Upper lobe of right lung (tissue), 1 donor: ENCODE measurements at places on chromosomes 3 and 15. TPM values are rescaled to one million over a fixed set of nuclear protein-coding genes. Genes with fewer than 3 reads are reported as not detected.

GRCh38 chr3:13123765-13124164 lies 50.5 kb upstream of the IQSEC1 start:
- H3K4me3 ChIP-seq = no peak overlapping the region
- H3K27me3 ChIP-seq = no peaks in the 10 kb centered on the region

GRCh38 chr3:161069511-161070251 lies 35.5 kb downstream of the B3GALNT1 start:
- peaks cover 5% of the 10 kb centered on the region for H3K4me1 ChIP-seq
- H3K36me3 ChIP-seq = no peaks in the 10 kb centered on the region
- DNase-seq = no peak
- H3K27ac ChIP-seq = no peak overlapping the region
- H3K27me3 ChIP-seq = no peaks in the 10 kb centered on the region
- no peak overlapping the region for H3K4me3 ChIP-seq

- no peaks in the 10 kb centered on the region for H3K27me3 ChIP-seq
- DNase-seq = no peak
- H3K27ac ChIP-seq = no peak overlapping the region
- peaks cover 13% of the 10 kb centered on the region for H3K36me3 ChIP-seq
- H3K4me3 ChIP-seq = no peak overlapping the region
These were observed 56.5 kb upstream of the MYO5C start for GRCh38 chr15:52352086-52352485.

GRCh38 chr15:95059346-95059905 lies 828.1 kb downstream of the MCTP2 start:
- H3K27me3 ChIP-seq = no peaks in the 10 kb centered on the region
- no peaks in the 10 kb centered on the region for H3K36me3 ChIP-seq
- DNase-seq = no peak
- no peak overlapping the region for H3K4me3 ChIP-seq
- no peak overlapping the region for H3K27ac ChIP-seq

GRCh38 chr15:68057758-68058157 lies 3.6 kb downstream of the PIAS1 start:
- no peak overlapping the region for H3K4me3 ChIP-seq
- H3K27ac ChIP-seq = no peak overlapping the region
- no peaks in the 10 kb centered on the region for H3K27me3 ChIP-seq
- no peak for DNase-seq
- no peaks in the 10 kb centered on the region for H3K36me3 ChIP-seq

DNA sequence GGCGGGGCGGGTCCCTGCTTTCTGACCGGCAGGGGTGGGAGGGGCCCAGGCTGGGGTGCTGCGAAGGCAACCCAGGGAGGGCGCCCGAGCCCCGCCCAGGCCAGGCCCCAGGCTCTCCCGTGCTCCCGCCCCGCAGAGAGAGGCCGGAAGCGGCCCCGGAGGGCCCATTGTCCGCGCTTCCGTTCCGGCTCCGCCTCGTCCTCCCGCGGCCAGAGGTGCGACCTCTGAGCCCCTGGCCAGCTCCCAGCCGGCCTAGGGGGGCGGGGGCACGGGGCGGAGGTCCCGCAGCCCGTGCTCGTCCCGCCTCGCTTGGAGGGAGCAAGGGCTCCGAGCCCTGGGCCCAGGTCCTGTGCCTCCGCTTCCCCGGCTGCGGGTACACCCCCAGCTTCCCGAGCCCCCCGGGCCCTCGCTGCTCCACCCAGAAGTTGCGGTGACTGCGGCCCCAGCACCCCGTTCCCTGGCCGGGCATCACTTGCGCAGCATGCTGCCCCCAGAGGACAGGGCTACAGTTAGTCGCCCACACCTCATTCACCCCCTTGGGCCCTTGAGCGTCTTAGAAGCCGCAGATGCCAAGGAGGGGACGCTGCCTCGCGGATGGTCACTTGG lies 20.4 kb upstream of the PLXND1 start:
- H3K4me3 ChIP-seq = peak overlapping the region; percentile 64
- DNase-seq = peak; percentile 99
- H3K36me3 ChIP-seq = no peaks in the 10 kb centered on the region
- peaks cover 56% of the 10 kb centered on the region for H3K4me1 ChIP-seq
- H3K27ac ChIP-seq = peak overlapping the region; percentile 99
- H3K27me3 ChIP-seq = no peaks in the 10 kb centered on the region

- H3K27ac ChIP-seq = no peak overlapping the region
- DNase-seq = no peak
- no peaks in the 10 kb centered on the region for H3K4me1 ChIP-seq
- H3K4me3 ChIP-seq = no peak overlapping the region
- no peaks in the 10 kb centered on the region for H3K27me3 ChIP-seq
These were observed 126.1 kb upstream of the TNIK start for GRCh38 chr3:171586274-171586673.

DNA sequence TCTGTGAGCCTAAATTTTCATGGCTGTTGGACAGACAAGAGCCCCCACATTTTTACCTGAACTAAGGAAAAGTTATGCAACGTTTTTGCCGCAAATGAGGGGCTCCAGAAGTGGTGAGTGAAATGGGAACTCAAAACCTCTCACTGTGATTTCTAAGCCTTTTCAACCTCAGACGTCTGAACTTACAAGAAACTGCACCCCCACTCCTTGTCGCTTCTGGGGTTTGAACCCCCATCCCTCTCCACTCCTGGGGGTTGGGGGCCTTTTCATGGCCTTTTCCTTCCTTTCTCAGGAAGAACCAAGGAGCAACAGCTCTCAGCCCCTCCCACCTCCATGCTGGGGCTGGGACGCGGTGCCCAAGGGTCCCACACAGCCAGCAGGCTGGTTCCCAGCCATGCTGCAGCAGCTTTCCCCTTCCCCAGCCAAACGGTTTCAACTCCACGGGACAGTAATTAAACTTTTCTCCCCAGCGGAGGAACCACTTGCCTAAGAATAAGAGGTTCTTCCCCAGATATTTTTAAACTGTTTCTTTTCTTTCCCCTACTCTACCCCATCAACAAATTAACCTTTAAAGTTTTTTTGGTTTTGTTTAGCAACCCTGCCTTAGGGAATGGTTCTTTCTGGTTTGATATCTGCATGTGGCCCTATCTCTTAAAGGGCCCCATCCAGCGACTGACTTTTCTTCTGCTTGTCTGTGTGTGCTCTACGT lies 387.6 kb upstream of the CBLB start:
- no peak overlapping the region for H3K4me3 ChIP-seq
- H3K36me3 ChIP-seq = no peaks in the 10 kb centered on the region
- no peak for DNase-seq
- H3K27ac ChIP-seq = no peak overlapping the region
- no peaks in the 10 kb centered on the region for H3K4me1 ChIP-seq

DNA sequence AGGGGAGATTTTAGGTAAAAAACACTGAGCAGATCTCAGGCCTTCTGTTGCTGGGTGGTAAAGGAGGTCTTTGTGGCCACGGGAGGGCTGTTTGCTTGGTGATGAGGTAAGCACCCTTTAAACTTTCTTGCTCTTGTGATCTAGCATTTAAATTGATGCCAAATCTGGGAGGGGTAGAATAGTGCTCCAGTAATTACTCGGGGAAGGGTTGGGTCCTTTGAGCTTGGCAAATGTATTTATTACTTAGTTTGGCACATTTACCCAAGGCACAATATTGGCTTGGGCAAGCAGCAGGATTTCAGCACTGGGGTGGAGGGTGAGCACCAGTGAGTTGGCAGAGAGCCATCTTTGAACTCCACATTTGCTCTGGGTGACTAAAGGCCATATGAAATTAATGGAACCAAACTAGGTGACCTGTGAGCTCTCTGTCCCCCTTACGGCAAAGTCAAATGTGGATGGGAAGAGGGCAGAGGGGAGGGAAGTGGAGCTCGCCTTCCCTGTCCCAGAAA lies 185.9 kb upstream of the ONECUT1 start:
- no peaks in the 10 kb centered on the region for H3K36me3 ChIP-seq
- DNase-seq = no peak
- no peak overlapping the region for H3K4me3 ChIP-seq
- no peaks in the 10 kb centered on the region for H3K4me1 ChIP-seq
- no peaks in the 10 kb centered on the region for H3K27me3 ChIP-seq

- DNase-seq = peak; percentile 16
- no peak overlapping the region for H3K27ac ChIP-seq
- H3K27me3 ChIP-seq = no peaks in the 10 kb centered on the region
- H3K4me3 ChIP-seq = no peak overlapping the region
- peaks cover 22% of the 10 kb centered on the region for H3K4me1 ChIP-seq
These were observed 4.6 kb downstream of the PPM1M start for GRCh38 chr3:52250122-52250521.

DNA sequence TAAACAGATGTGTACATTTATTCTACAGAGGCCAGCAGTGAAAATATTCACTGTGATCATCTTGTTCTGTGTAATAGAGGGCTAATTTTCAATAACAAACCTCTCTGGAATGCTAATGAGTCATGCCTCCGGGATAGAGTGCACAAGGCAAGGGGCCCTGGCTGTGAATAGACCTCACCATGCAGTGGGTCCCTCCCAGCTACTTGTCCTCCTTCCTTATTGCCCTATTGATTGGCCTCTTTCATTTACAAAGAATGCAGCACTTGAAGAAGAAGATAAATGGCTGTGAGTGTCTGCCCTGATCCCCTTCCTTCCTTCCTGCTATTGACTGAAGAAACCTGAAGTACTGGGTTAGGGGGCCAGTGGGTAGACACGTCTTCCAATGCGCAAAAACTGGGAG lies 436.3 kb downstream of the WDR72 start:
- no peak for DNase-seq
- H3K27ac ChIP-seq = no peak overlapping the region
- no peaks in the 10 kb centered on the region for H3K27me3 ChIP-seq
- no peak overlapping the region for H3K4me3 ChIP-seq

DNA sequence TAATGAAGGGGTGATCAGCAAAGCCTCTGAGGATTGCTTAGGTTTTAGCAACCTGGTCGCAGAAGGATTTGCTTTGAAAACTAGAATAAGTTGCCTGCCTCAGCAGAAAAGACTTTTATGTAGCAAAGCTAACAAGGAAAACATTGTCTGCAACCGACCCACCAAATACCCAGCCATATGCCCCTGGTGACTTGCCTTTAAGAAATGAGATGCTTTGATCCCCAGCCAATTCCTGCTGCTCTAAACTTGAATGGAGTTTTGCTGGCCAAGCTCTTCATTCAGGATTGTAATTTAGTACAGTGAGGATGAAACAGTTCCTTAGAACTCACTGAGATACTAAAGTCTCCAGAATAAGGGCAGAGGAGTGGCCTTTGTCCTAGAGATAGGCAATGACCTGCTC lies 139.8 kb upstream of the PROK2 start:
- H3K4me3 ChIP-seq = no peak overlapping the region
- no peak for DNase-seq
- no peak overlapping the region for H3K27ac ChIP-seq
- no peaks in the 10 kb centered on the region for H3K27me3 ChIP-seq
- no peaks in the 10 kb centered on the region for H3K4me1 ChIP-seq

DNA sequence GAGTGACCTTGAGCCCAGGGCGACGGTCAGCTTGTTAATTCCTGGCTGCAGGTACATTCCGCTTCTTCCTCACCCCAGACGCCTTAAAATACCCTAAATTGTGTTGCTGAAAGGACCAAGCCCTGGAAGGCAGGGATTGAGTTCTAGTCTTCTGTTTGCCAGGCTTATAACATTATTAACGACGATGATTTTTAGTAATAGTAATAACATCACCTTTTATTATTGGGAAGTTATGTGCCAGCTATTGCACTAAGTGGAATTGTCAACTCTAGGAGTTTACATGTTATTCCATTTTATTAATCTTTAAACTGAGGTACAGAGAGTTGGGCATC lies 409 bp downstream of the OXNAD1 start:
- peak overlapping the region; percentile 88 for H3K4me3 ChIP-seq
- H3K27ac ChIP-seq = peak overlapping the region; percentile 97
- H3K4me1 ChIP-seq = peaks cover 22% of the 10 kb centered on the region
- H3K36me3 ChIP-seq = peaks cover 25% of the 10 kb centered on the region
- no peaks in the 10 kb centered on the region for H3K27me3 ChIP-seq

DNA sequence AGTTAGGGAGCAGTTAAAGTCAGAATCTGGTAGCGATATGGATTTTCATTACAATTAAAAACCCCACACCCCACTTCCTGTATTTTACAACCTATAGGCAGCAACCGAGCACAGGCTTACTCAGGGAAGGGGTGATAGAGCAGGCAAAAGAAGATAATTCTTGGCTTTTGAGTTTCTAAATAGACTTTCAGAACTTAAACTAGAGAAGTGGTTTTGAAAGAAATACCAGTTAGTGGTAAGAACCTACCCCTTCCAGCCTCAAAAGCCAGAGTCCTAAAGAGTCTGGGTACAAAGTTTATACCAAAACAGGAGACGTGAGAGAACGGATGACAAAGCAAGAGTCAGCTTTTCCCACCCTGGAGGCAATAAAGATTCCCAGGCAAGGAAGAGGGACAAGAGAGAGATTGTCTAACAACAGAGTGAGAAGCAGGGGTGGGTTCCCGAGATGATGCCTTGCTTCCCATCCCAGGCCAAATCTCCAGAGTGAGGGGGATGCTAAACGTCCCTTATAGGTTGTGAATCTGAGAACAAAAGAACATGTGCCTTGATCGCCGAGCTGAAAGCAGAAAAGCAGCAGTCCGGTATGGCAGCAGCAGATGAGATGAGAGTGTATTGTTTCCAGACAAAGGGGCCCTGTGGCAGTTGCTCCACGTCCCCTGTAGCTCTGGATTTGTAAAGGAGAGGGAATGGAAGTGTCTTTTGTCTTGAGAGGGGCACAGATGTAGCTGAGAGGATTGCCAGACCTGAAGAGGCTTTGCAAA lies 36.8 kb downstream of the KLHL6 start:
- H3K36me3 ChIP-seq = no peaks in the 10 kb centered on the region
- H3K27ac ChIP-seq = no peak overlapping the region
- H3K4me3 ChIP-seq = no peak overlapping the region
- no peaks in the 10 kb centered on the region for H3K27me3 ChIP-seq
- H3K4me1 ChIP-seq = no peaks in the 10 kb centered on the region

DNA sequence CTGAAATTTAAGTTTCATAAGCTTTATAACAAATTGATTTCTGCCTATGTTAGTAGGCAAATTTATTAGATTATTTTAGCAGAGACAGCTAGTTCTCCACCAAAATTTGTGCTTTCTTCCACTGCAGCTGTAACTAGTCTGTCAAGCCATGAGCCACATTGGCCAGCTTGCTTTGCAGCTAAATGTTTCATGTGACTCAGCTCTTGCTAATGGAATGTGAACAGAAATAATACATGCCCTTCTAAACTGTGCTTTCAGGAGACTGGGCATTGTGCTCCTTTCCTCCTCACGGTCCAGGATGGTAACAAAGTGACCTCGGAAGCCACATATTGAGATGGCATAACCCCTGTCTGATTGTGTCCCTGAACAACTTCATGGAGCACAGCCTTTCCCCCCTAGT lies 51.3 kb upstream of the KPNA4 start:
- H3K27ac ChIP-seq = no peak overlapping the region
- H3K4me3 ChIP-seq = no peak overlapping the region
- no peak for DNase-seq
- H3K4me1 ChIP-seq = no peaks in the 10 kb centered on the region
- H3K36me3 ChIP-seq = no peaks in the 10 kb centered on the region

CIP2A gene
- 1.9 TPM for total RNA-seq

CHL1 gene
- total RNA-seq = 16.0 TPM

CCR9 gene
- not detected for total RNA-seq

GASK1A gene
- 3.9 TPM for total RNA-seq

UBR1 gene
- 37.9 TPM for total RNA-seq

GTF2E1 gene
- total RNA-seq = 16.8 TPM

DAZL gene
- total RNA-seq = not detected

SRGAP3 gene
- total RNA-seq = 3.2 TPM
